ENCODE measurements at places on chromosomes 5 and 9.
A peak's percentile ranks its signal among the peaks of the same experiment; 100 is the strongest.

DNA sequence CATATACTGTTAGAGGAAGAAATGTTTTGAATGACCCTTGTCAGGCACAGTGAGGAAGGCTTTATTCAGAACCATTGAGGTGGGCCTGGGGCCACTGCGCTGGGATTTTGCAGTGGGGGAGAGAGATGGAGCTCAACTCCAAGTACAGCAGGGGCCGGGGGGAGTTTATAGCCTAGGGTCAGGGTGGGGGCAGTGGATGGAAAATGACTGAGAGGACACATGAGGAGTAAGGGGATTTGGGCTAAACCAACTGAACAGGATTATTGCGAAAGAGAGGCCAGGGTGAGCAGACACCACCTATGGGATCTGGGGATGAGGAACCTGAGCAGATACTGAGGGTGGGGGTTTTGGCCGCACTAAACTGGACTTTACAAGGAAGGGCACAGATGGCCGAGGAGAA is 6.3 kb downstream of the CEP72 start:
- no peak for DNase-seq

DNA sequence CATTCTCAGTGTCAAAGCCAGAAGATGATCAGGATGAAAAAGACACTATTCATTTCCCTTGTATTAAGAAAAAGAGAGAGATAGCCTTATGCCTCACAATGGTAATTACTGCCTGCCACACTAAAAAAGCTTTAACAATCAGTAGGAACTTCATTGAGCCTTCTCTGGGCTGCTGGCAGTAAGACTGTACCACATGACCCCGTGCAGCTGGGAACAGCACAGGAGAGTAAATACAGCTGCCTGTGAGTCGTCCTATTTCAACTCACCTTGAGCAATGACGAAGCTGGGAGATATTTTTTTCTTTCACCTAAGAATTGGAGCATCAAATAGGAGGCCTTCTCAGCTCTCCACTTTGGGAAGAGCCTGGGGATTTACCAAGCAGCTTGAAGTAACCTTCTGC is 316.3 kb downstream of the GABRB2 start:
- DNase-seq, result no peak

DNA sequence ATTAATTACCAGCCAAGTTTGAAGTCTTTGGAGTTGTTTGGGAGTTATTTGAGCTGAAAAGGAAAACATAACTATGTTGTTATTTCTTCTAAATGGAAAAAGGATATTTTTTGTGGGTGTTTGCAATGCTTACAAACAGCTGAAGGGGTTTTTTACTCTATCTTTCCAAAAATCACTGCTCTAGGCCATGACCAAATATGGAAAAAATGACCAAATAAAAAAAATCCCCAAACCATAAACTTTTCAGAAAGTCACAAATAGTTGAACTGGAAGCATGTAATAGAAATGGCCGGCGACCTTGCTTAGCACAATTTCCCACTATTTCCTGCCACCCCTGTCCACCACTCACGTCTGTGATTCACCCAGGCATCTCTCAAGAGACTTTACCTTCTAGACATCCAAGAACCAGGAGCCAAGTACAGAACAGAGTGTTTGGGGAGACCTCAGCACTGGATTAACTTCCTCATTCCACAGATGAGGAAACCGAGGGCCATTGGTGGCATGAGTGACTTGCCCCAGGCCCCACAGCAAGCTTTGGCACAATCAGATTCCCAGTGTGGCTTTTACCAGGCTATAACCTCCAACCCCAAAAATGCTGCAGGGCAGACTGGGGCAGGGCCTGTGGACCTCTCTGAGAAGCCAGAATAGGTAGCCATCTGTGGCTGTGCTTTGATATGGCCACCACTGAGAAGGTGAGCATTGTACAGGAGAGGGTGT is 84.5 kb downstream of the NRG2 start:
- no peak for DNase-seq

- no peak for DNase-seq
Measured at GRCh38 chr9:36129139-36129538, 7.4 kb upstream of the GLIPR2 start.

DNA sequence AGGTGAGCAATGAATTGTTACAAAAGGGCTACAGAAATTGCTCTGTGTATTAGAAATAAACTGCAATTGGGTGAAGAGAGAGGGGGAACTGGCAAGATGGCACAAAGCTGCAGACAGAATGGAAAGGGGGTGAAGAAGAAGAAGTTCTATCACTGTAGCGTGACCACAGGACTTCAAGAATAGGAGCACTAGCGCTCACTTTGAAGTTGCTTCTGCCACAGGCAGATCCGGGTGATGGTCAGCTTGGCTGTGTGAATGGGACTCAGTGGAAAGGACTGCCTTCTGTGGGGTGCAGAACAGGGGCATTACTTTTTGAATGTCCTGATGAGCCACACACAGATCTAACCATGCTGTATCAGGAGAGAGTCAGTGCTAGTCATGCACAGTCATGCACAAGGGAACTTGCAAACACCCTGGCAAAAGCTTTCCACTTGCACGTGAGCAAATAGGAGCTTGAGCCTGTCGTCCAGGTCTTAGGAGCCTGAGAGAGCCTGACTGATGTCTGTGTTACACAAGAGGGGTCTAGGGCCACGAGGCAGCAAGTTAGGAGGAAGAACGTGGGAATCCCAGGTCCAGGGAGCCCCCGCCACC is 16.3 kb downstream of the IL5 start:
- no peak for DNase-seq

DNA sequence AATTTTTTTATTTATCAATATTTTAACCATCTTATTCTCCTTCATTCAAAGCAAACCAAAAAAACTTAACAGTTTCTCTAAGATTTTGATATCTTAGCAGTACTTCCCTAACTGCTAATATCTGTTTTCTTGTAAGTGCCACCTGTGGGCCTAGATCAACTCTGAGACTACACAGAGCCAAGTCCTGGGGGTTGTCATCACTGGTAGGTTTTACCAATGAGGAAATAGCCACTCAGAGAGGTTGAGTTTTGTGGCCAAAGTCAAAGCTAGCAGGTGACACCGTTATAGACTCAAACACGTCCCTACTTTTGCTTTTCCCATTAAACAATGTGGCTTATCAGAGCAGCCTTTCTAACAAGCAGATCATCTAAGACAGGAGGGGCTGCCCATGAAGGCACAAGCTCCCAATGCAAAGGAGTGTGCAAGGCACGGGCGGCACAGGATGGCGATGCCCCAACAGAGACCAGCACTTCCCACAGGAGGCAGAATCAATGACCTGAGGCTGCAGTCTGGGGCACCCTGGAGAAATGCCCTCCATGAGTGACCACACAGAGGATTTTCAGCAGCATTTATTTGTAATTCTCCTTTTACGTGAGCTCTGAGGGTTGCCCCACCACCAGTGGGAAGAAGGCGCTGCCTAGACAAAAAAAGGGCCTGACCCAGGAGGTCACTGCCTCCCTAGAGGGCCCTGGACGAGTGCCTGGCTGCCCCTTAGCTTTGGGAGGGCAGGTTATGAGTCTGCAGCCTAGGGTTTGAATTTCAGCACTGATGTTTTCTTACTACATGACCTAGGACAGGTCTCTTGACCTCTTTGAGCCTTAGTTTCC is 7.4 kb downstream of the TBC1D2 start:
- no peak for DNase-seq

- no peak for DNase-seq
Measured at GRCh38 chr9:131848570-131849160, 108.8 kb upstream of the RAPGEF1 start.

GRCh38 chr5:133052317-133053175 is 733 bp downstream of the HSPA4 start:
- peak; percentile 25 for DNase-seq

DNA sequence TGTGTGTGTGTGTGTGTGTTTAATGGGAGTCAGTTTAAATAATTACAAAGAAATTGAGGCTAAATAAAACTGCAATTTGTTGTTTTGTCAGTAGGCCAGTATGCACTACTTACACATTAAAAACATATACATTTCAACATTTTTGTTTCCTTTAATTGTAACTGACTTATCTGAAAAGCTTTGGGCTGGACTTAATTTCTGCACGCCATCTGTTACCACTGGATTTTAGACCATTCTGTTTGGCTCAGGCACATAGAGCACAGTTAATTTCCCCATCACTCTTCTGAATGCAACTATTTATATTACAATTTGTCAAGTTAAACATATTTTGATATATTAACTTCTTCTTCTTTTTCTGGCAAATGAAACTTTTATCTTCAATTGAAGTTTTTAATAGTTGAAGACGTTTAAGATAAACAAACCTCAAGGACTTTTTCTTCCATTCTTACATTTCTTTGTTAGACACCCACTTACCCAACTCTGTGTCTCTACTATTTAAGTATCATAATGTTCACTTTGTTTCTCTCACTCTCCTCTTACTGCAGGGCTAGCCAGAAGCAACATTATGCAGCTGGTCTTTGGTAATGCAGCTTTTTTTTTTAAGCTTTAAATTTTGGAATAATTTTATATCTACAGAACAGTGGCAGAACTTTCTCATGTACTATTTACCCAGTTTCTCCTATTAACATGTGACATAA is 253.4 kb upstream of the ANKH start:
- no peak for DNase-seq

DNA sequence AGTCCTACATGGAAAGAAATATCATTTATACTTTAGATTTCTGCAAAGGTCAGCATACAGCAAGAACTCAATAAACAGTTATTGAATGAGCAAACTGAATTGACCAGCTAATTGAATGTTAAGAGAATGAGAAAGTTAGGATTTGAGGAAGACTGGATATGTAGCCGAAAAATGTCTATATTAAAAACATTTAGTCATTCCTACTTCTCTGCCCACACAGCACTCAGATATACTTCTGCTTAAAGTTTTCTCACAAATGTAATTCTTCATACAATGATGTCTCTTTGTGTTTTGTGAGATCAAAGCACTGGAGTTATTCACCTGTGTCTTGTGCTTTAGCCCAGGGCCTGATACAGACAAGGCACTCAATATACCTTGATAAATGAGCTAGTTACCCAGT is 188.6 kb downstream of the PARP8 start:
- no peak for DNase-seq

GRCh38 chr5:134175921-134176510 is 734 bp downstream of the SKP1 start:
- DNase-seq, result peak; percentile 11

- no peak for DNase-seq
Measured at GRCh38 chr9:38091310-38092199, 22.5 kb upstream of the SHB start.

All from stimulated activated CD8-positive, alpha-beta memory T cell treated with anti-CD3 and anti-CD28 coated beads, Interleukin-12 subunit alpha, Interleukin-12 subunit beta, amount 100 ng/mL, for 1 hour (primary cell).